ENCODE measurements at places on chromosomes 4 and X. TPM values are rescaled to one million over a fixed set of nuclear protein-coding genes. Genes with fewer than 3 reads are reported as not detected.

DNA sequence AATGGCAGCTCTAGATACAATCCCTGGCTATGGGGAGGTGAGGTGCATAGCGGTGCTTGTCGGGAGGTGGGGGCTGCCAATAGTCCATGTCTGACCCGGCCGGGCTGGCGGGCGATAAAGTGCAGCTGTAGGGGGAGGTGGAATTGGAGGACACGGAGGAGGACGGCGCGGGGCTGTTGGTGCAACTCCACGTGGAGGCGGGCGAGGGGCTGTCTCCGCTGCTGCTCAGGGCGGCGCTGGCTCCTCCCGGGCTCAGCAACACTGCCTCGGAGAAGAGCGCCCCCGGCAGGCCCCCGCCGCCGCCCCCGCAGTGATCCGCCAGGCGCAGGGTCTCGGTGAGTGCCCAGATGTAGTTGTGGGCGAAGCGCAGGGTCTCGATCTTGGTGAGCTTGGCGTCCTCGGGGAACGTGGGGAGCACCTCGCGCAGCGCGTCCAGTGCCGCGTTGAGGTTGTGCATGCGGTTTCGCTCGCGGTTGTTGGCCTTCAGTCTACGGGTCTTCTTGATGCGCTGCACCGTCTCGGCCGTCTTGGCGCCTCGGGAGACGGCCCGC, 1.3 kb downstream of the NEUROG2 start:
- peaks cover 70% of the 10 kb centered on the region for H3K27me3 ChIP-seq
- H3K4me1 ChIP-seq: peaks cover 38% of the 10 kb centered on the region
- H3K36me3 ChIP-seq: no peaks in the 10 kb centered on the region

DNA sequence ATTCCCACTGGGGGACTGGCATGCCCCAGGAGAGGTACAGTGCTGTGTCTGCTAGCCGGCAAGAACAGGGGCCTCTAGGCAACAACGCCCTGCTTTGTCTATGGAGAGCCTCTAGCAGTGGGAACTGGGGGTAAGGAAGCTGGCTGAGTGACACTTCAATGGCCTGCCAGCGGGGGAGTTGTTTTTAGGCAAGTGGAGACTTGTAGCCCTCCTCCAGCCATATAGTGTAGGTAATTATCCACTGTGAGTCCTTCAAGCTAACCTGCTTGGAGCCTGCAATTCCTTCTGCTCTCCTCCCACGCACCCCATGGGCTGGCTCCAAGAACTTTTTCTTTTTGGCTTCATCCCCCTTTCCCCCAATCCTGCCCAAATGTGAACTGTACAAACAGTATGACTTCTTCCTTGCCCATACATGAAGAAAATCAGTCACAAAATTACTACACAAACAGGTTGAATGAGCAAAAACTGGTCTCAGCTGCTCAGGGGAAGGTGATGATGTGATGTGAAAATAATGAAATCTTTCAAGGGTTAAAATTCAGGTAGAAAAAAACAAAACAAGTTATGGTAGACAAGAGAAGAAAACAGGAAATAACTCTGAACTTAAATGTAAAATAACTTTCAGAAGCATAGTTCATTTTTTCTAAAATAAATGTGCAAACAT, 33.1 kb downstream of the LEF1 start:
- no peaks in the 10 kb centered on the region for H3K36me3 ChIP-seq
- no peak overlapping the region for H3K4me3 ChIP-seq
- H3K4me1 ChIP-seq: peaks cover 7% of the 10 kb centered on the region
- H3K27me3 ChIP-seq: no peaks in the 10 kb centered on the region
- no peak overlapping the region for H3K27ac ChIP-seq
- no peak for DNase-seq

The NUDT11 gene
- total RNA-seq: 1.1 TPM

The RP2 gene
- 8.8 TPM for total RNA-seq

The METTL14 gene
- total RNA-seq: 63.6 TPM

Data from thyroid gland (tissue), 4 donors.